ENCODE measurements at places on chromosomes 3 and 15. TPM values are rescaled to one million over a fixed set of nuclear protein-coding genes. Genes with fewer than 3 reads are reported as not detected.

Gene ACP3
- total RNA-seq: under 0.01 TPM

Gene TRPM7
- total RNA-seq: 124 TPM

- peak; percentile 43 for DNase-seq
Observed at GRCh38 chr15:37106490-37107001, 6.2 kb upstream of the MEIS2 start.

- peak; percentile 78 for DNase-seq
Observed at GRCh38 chr3:88203642-88204055, 53.9 kb downstream of the C3orf38 start.

GRCh38 chr3:71022551-71023335 is 560.8 kb downstream of the FOXP1 start:
- no peak for DNase-seq

GRCh38 chr3:186679151-186679550 is 13.3 kb downstream of the HRG start:
- no peak for DNase-seq

Gene MGA
- total RNA-seq: 40.2 TPM

Gene SLC24A5
- not detected for total RNA-seq

- DNase-seq: no peak
Observed at GRCh38 chr3:139797724-139798343, 120.1 kb upstream of the NMNAT3 start.

Gene SCG5
- 9.0 TPM for total RNA-seq

GRCh38 chr3:1092061-1092460 is 763 bp upstream of the CNTN6 start:
- no peak for DNase-seq
